ENCODE measurements at places on chromosomes 3 and 15.

- no peak for DNase-seq
Observed at GRCh38 chr15:35014241-35014640, 26.2 kb upstream of the ZNF770 start.

GRCh38 chr15:20106026-20106425, 435.6 kb downstream of the GOLGA6L6 start:
- DNase-seq = no peak

DNA sequence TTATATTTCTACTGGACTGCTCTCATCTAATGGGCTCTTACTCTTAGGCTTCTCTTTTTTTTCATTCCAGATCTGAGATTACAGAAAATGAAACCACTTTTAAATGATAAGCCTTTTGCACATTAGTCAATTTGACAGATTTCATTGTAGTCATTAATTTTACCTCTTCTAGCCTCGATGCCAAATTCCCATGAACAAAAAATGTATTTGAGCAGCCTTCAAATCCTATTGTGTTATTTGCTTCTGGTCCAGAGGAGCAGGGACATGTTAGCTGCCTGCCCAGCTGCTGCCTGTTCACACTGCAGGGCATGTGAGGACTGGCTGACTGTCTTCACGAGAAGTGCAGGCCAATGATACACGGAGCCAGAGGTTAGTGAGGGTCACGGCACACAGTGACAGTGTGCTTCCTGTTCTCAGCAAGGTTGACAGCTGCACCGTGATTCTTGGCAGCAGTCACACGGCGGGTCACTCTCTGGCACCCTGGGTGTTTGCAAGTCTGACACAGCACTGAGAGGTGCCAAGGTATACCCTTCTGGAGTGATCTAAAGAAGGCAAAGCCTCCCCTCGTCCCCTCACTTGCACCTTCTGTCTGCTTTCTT, 40.8 kb downstream of the KAT2B start:
- no peak for DNase-seq

DNA sequence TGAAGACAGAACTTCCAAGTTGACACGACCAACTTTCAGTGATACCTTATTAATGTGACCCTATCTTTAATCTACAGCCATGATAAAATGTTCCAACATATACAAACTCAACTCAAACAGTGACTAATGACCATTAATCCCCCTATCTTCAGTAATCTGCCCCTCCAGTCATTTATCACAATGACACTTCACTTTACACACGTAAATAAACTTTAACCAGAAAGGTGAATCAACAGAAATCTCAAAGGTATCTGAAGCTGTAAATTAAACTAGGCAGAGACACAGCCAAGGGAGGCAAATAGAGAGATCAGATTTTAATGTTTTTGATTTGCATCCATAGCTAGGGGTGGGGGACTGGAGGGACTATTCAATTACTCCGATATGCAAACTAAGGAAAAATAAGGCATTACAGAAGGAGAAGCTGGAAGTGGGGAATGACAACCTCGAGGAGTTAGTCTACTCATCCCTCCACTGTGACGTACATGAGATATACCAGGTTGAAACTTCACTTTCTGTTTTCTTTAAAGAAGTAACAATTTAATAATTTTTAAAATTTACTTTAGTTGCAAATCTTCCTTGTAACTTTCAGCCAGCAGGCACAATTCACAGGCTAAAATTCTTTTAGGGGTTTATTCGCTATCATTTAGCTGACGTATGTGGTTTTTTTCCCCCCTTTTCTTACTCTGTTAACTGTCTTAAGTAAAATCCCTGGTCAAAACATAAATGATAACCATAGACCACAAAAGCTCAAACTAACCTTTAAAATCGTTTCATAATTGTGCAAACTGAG, 751.0 kb downstream of the ROBO1 start:
- DNase-seq = no peak

DNA sequence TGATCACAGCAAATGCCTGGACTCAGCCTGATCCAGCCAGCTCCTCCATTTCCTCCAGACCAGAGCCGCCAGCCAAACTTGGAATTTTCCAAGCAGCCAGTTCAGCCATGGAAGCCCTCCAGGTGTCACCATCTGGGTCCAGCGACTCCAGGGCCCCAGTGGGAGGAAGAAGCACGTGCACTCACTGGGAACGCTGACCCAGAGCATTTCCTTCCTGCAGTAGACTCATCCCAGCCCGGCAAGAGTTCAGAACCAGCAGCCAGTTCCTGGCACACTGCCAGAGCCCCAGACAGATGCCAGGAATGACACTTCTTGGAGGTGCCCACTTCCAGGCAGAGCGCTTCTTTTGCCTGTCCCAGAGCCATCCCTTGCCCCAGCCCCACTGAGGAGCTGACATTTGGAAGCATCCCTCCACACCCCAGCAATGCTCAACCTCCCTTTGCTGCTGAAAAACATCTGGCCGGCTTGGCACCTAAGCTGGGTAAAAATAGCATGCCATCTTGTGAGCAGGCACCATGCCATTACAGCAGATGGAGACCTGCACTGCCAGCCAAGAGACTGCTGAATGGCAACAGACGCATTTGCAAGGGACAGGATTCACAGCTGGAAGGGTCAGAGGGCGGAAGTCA, 460.3 kb upstream of the PROK2 start:
- DNase-seq = no peak

- DNase-seq = no peak
Observed at GRCh38 chr3:14280326-14280725, 101.7 kb downstream of the LSM3 start.

DNA sequence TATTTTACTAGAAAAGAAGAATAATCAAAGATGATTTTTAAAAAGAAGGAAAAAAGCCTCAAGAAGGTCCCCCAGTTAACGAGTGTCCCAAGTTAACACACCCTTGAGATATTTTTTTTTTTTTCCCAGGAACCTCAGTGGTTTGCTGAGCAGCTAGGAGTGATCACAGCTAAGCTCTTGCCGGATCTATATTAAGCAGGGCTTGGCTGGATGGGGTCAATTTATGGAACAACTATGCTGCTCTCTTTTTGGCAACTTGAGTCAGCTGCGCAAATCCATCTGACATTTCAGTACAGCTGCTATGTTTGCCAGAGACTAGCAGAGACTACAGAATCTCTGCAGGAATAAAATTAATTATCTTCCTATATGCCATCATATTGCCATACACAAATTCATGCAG, at the start of gene LMOD3:
TSS of gene LMOD3 (minus strand) at position 193 of the 400 bp plus-strand sequence. CDS start 209 bp downstream, outside the sequence.
- no peak for DNase-seq

GRCh38 chr3:107100573-107100972, 276.7 kb upstream of the CCDC54 start:
- no peak for DNase-seq

- no peak for DNase-seq
Observed at GRCh38 chr3:140636406-140637138, 41.3 kb upstream of the TRIM42 start.

GRCh38 chr3:170634663-170635384, 48.9 kb upstream of the SLC7A14 start:
- DNase-seq = no peak

DNA sequence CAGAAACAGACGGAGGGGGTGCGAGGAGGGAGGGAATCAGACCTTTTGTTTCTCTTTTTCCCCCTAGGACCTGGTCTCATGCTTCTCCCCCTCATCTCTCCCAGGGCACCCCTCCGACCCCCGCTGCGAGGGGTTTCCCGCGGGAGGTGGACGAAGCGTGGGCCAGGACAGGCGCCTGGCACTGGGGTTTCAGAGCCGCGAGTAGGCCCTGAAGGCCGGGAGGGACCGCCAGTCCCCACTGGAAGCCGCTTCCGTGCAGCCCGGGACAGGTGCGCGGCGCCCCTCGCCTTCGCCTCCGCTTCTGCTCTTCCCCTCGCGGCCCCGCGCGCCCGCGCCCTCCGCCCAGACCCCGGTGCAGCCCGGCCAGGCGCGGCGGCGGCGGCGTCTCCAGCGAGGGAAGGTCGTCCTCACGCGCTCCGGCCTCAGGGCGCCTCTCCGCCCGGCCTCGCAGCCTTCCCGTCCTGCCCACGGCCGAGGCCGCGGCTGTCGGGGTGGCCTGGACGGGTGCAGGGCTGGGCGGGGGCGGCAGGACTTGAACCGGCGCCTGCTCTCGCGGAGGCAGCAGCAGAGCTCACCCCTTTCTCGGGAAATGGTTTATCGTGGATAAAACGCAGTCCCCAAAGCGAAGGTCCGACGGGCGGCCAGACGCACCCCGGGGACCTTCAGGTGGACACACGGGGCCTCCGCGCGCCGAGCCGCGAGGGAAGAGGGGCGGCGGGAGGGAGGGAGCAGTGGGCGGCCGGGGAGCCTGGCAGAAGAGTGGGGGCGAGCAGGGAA, 31.5 kb upstream of the ADAMTS17 start:
- no peak for DNase-seq

DNA sequence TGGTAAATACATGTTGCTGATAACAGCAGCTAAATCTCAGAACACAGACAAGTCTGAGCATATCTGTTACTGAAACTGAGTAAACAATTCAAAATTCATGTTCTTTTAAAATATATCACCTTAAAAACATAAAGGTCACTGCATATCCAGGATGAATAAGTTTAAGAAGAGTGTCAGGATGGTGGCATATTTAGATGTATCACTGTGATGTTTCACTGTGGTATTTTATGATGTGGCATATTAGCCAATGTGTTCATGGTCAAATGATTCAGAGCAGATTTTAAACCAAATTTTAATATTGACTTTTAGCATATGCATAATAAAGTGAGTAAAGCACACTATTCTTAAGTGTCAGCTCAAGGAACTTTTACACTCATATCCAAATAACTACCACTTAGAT, 346.4 kb upstream of the DPPA4 start:
- DNase-seq = no peak

DNA sequence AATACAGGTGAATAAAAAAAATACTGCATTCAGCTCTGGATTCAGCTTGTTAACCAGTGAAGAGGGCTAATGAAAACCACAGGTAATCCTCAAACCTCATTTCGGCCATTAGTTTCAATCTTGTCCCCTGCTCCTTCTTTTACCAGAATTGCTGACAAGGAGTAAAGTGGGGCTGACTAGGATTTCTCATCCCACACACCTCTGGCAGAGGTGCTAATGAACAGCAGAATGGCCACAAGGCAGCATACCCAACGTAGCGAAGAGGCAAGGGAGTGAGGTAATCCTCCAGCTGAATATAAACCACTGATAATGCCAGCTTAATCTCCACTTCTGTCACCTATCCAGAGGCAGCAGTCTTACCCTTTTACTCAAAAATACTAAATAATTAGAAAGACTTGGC, 248.8 kb upstream of the CDIN1 start:
- no peak for DNase-seq

GRCh38 chr3:38986901-38987300, 64.8 kb downstream of the SCN11A start:
- DNase-seq = no peak

All from stimulated activated CD8-positive, alpha-beta memory T cell treated with anti-CD3 and anti-CD28 coated beads, Interleukin-7, amount 100 ng/mL, for 48 hours (primary cell).